ENCODE measurements at places on chromosomes 12 and 14.

DNA sequence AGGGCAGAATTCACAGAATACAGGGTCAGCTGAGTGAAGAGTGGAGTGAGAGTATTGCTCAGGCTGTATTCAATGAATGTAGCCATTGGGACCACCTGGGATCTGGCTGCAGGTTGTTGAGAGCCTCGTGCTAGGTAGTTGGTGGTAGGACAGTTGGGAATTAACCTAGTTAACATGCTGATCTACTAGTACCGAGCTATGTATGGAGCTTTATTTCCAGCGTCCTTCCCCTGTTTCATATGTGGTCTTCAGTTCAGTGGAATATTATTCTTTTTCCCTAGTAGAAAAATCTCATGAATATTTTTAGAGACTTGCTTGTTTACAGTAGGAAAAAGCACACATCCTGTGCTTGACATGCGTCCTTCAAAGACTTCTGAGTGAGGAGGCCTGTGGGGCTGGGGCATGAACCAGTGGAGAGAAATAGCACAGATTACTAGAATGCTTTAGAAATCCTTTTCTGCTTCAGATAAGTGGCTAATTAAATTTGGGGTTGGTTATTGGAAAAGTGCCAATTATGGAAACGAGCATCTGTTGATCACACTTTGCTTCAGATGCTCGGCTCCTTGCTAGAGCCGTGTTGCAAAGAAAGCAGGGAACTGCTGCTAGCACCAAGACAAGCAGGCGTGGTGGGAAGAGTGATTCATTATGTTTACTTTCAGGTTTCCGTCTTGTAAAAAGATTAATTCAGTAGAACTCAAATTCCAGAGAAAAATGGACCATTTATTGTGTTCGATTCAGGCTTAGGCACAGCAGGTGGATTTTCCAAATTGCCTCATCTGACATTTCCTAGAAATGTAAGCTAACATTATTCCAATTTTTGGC lies 53.6 kb downstream of the ARF6 start:
- peak; percentile 73 for DNase-seq

DNA sequence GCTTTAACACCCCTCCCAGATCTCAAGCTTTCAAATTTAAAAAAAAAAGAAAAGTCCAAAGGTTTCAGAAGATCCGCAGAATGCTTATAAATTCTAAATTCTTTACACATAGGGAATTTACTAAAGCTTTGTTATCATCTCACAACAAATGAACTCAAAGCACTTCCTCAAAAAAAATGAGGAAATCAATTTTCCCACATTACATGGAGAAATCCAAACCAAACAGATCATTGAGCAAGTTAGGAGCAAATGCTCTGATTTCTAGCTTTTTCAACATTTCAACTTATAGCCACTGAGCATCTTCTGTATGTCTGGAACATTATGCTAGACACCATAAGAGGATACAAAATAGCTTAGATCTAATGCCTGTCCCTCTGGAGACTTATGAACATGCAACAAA lies 161.0 kb downstream of the CEP128 start:
- no peak for DNase-seq

DNA sequence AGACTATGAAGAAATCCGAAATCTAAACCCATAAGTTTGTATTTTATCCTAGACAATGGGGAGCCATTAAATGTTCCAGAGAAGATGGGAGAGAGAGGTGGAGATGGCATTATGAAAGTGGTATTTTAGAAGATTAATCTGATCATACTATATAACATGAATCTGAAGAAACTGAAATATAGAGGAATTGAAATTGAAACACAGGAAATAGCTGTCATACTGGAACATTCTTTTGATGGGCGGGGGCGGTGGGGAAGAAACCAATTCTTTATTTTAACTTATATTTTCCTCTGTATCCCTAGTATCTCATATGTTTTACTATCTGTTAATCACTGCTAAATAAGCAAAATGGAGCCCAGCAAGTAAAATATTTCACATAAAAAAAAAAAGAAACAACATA lies 27.0 kb upstream of the FOXN3 start:
- no peak for DNase-seq

GRCh38 chr12:131210506-131211339 lies 257.0 kb downstream of the ADGRD1 start:
- no peak for DNase-seq

- DNase-seq = no peak
Observed at GRCh38 chr12:75982979-75983660, 48.5 kb downstream of the PHLDA1 start.

DNA sequence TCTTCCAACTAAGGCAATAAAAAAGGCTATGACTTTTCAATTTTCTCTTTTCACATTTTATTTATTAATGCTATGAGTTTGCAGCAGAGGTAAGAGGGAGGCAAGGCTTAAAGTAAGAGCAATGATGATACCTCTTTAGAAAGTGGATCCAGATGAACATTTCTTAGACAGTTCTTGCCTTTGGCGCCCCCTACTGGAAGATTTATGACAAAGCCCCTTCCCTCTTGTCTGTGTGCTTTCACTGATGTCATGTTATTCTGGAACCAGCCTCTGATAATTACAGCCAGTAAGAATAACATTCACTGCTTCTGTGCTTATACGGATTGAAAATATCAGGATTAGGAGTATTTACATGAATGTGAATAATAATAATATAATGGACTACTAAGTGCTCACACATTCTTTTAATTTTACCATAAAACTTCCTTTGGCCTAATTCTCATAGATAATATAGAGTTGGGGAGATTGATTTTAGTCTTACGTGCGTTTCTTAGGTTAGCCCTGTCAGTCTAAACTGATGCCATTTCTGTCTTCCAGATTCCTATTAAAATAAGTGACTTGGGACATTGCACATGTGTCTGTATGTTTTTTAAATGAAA lies 1929.9 kb upstream of the SEL1L start:
- DNase-seq = peak; percentile 65

- DNase-seq = no peak
Observed at GRCh38 chr12:67200386-67200785, 68.8 kb upstream of the CAND1 start.

DNA sequence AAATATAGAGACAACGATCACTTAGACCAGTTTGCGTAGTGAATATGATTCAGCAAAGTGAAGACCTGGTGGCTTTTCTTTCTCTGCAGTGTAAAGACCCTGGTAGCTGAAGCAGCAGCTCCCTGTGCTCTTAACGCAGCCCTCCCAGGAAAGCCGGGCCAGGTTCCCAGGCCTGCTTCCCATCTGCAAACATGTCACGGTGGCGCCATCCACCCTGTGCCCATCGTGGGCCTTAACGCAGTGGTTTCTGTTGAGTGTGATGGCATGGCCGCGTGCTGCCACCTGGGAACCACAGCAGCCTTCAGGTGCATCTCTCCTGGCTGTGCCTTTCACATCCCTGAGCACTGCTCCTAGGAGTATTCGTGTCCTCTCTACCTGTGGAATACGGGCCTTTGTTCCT lies 71.5 kb downstream of the WDR20 start:
- no peak for DNase-seq

- DNase-seq = no peak
Observed at GRCh38 chr12:62459976-62460375, 6.7 kb upstream of the MON2 start.

DNA sequence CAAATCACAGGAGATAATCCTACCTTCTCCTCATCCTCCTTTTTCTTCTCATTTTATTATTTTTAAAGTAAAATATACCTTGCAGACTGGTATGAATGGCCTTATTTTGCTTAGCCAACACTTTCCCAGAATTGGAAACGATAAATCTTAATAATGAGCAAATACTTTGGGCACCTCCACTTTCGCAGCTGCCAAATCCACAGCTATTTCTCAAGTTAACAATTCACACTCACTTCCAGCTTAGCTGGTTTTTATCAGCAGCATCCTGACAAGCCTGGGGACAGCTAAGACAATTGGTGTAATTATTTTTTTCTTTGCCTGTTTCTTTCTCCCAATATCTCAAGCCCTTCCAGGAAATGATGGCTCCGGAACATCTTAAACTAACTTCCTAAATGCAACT lies 867.5 kb upstream of the TMEM132C start:
- DNase-seq = no peak

DNA sequence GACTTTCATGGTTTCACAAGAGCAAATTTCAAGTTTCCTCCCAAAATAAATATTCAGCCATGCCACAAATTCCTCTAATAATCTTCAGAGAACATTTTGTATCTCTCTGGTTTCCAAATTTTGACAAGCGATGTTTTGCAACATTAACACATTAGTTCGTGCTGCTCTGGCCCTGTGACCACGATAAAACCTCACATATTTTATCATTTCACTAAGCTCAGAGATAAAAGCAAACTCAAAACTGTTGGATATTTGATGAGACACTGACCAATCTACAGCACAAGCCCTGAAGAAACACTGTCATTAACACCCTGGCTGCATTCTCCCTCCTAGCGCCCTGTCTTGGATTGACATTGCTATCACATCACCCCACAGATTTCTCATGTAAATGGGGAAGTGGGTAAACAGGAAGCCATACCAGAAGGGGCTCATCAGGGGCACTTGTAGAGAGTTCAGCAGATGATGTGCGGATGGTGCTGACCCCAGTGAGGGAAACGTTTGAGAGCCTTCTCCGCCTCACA lies 264.3 kb downstream of the PRKD1 start:
- DNase-seq = peak; percentile 95

- DNase-seq = peak; percentile 22
Observed at GRCh38 chr14:50116966-50117365, 594 bp upstream of the VCPKMT start.

GRCh38 chr14:64868379-64868778 lies 11.3 kb downstream of the SPTB start:
- DNase-seq = no peak

All from amniotic epithelial cell (primary cell).